AG20443 (cell line): ENCODE measurements at places on chromosomes 1 and 21.

DNA sequence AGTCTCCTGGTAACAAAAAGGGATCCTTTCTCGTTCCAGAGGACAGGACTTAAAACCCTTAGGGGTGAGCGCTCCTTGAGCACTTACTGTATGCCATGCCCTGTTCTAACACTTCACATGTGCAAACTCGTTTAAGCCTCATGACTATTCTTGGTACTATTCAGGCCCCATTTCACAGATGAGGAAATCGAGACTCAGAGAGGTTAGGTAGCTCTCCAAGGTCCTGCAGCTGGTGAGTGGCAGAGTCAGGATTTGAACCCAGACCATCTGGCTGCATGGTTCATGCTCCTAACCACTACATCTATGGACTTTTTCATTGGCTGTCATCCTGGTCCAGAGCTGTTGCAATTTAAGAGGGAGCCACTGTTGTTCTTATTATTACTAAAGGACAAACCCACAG lies 46.7 kb upstream of the WNT4 start:
- DNase-seq = no peak

- no peak for DNase-seq
Observed at GRCh38 chr1:59220356-59220755, 76.5 kb upstream of the FGGY start.

GRCh38 chr1:198906739-198907422 lies 268.0 kb downstream of the PTPRC start:
- DNase-seq = no peak

- no peak for DNase-seq
Observed at GRCh38 chr1:95179205-95179986, 54.6 kb upstream of the RWDD3 start.

- DNase-seq = no peak
Observed at GRCh38 chr1:225415307-225415706, 12.5 kb downstream of the LBR start.

DNA sequence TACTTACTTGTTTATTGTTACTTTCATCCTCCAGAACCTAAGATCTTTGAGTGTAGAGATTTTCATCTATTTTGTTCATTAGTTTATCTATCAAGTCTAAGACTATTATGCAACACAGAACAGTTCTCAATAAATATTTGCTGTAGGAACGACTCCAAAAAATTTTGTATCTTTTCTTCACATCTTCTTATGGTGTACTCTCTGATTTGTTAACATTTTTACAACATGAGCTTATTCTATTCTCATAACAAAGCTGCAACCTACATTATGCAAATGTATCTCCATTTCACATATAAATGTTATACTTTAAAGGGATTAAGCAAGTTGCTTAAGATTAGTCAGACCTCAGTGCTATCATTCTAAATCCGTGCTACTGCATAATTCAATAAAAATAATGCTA lies 514.2 kb upstream of the ZP4 start:
- no peak for DNase-seq

GRCh38 chr21:43352568-43353281 lies 74.2 kb downstream of the SIK1 start:
- DNase-seq = no peak

DNA sequence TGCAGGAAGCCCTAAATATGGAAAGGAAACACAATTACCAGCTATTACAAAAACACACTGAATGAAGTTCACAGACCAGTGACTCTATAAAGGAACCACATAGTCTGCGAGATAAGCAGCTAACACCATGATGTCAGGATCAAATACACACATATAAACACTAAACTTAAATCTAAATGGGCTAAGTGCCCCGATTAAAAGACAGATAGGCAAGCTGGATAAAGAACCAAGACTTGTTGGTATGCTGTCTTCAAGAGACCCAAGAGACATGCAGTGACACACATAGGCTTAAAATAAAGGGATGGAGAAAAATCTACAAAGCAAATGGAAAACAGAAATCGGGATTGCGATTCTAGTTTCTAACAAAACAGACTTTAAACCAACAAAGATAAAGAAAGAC lies 121.9 kb downstream of the SLC5A9 start:
- DNase-seq = no peak

GRCh38 chr1:198268784-198269645 lies 112.2 kb downstream of the NEK7 start:
- no peak for DNase-seq

DNA sequence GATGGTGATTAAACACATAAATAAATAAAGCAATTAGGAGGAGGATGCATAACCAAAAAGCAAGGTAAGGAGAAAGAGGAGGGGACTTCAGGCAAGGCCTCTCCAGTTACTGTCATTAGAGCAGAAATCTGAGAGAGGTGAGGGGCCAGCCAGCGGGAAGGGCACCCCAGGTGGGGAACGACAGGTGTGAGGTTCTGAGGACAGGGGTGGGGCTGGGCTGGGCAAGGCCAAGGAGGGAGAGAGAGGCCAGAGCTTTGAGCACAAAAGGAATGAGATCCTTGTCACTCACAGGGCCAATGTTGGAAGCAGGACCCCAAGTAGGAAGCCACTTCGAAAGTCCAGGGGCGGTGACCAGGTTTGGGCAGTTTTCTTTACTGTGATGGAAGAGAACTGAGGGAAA lies 182.2 kb upstream of the RAB4A start:
- no peak for DNase-seq
